ENCODE measurements at places on chromosomes 6 and 20.

DNA sequence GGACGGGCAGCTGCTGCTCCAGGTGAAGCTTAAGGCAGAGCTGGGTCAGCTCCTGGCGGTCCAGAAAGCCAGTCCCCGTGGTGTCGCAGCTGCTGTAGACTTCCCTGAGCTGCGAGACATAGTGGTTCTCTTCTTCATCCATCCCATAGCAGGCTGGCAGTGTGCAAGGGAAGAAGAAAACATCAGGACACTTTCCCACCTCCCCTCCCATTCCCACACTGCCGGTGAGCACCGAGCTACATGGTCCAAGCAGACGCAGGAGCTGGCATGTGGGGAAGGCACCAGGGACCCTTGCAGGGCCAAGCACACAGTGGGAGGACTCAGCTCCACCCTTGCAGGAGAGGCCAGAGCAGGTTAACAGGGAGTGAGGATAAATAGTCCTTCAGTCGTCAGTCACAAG is 58.9 kb downstream of the NINL start:
- no peak for DNase-seq

DNA sequence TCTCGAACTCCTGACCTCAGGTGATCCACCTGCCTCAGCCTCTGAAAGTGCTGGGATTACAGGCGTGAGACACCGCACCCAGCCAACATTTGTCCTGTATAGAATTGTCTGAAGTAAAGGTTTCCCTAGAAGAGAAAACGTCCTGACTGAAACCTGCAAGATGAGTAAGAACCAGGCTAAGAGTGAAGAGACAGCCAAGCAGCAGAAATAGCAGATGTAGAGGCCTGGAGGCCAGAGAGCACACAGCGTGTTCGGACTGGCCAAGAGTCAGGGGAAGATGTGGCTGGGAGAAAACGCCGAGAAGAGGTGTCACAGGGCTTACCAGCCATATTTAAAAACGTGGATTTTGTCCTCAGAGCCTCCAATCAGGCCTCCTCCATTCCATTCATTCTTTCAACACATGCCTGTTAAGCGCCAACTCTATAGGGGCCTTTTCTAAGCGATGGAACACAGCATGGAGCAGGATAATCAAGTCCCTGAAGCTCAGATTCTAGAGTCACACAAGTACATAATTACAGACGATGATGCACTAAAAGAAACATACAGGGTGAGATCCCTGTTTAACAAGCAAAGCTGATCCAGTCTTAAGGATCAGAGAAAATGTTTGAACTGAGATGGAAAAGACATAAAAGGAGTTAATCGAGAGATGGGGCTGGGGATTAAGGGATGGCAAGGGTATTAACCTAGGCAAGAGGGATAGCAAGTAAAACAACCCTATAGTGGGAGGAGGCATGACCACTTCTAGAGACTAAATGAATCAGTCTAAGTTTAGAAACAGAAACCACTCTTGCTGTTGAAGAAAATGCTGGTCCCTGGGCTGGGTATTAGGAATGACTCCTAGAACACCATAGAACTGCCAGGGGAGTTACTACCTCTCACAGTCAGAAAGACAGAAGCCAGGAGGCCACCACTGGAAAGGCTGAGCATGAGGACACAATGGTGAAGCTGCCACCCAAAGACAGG is 4.8 kb downstream of the ZCCHC3 start:
- no peak for DNase-seq

DNA sequence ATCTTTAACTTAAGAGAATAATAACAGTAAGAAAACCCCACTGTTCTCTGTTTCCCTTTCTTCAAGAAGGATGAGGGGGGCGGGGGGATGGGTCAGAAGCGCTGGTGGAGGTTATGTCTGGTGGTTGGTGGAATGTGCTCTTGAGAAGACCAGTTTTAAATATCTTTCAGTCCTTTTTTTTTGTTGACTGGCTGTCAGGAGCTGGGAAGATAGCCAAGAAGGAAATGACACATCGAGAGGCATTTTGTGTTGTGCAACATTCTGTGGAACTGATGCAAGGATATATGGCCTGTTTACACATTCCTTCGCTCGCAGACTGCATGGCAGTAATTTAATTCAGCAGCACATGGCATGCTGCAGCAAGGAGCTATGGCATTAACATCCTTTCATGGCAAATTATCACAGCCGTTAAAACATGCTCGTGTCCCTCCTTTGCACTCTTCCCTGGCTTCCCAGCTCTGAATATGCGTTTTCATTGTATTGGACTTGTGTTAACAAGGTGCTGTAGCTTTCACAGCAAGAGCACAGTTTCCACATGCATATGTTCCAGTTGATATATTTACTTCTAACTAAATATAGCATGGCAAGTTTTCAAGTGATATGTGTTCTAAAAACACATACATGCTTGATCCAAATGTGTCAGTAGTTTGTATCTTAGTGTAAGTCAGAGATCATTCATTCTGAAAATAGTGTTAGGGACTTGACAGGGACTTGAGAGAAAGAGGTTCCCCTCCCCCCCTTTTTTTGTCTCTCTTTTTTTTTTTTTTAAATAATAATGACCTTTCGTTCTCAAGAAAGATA is 68.2 kb upstream of the SUPT3H start:
- no peak for DNase-seq

DNA sequence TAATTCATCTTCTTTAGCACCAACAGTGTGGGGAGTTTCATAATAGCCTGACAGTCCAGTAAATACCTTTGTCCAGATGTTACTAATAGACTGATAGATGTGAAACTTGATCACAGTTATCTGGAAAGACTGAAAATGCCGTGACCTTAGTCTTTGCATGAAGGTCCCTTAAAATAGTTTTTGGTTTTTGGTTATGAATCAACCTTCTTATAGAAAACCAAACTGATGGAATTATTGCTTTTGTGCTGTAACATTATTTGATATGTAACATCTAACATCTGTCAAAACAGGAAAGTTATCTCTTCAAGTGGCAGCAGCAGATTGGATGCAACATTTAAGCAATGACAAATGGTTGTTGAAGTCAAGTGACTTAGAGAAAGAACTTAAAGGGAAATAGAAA is 190.4 kb downstream of the DOK5 start:
- no peak for DNase-seq

DNA sequence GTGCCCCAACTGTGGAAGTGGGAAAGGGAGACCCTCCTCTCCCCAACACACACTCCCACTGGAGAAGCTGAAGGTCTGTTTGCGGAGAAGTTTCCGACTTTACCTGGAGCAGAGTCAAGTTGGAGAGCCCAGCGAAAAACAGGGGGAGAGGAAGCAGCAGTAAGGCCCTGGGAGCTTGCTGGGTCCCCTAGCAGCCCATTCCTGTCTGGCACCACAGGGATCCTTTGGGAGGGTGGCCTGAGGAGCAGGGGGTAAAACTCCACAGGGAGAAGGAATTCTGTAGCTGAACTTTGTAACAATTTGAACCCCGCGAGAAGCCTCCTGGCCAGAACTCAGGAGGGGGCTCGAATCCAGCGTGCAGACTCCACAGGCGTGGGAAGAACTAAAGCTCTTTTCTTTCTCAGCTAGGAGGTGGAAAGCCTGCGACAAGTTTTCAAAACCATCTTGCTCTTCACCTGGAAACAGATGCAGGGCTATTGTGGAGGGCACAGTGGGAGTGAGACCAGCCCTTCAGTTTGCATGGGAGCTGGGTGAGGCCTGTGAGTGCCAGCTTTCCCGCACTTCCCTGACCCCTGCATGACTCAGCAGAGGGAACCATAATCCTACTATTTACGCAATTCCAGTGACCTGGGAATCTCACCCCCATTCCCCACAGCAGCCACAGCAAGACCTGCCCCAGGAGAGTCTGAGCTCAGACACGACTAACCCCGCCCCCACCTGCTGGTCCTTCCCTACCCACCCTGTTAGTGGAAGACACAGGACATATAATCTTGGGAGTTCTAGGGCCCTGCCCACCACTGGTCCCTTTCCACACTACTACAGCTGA is 25.8 kb downstream of the SERPINB9 start:
- no peak for DNase-seq

GRCh38 chr6:20789162-20789561 is 254.9 kb downstream of the CDKAL1 start:
- DNase-seq = no peak

- DNase-seq = no peak
These were observed 7.2 kb upstream of the FAM50B start for GRCh38 chr6:3841711-3842565.

DNA sequence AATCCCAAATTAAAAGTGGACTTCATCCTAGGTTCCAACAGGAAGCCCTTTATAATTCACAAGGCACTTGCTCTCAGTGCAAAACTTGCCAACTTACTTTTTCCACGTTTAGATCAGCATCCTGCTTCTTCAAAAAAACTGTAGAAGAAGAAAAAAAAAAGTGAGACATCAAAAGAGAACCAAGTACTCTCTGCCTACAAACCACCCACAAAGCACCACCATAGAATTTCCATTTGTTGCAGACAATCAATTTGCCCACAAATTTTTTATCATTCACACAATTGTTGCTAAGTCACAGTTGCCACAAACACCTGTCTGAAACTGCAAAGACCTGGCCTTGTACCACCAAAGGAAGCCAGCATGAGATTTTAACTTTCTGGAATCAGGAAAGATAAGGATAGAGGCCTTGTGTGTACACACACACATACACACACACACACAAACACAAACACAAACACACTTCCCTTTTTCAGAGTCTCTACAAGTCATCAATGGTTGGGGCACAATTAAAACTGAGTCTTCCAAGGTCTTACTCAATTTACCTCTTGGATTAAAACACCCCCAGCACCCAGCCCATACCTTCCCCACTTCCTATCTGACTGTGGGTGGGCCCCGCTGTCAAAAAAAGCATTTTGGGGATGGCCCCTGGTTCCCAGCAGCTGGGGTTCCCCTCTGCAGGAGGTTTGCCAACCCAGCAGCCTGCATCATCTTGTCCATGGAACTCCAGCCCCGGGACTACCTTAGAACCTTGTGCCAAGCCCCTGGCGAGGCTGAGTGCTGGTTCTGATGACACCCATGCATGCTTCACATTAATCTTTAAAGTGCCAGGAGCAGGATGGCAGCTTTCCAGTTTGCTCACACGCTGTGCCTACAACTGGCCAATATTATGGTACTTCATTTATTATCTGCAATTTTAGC is 26.5 kb downstream of the FYN start:
- no peak for DNase-seq

DNA sequence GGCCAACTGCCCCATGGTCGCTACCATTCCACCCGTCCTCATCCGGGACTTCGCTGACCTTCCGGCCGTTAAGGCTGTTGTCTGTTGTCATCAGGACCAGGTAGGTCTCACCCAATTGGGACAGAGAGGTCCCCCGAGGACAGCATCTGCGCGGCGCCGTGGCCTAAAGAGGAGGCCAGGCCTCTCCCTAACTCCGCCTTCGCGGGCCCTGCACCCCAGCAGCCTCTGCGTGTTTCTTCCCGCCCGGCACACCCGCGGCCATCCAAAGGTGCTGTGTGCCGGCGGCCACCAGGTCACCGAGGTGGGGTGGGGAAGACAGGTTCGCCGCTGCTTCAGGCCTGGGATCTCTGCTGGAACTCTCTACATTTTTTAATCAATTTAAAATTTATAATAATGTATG is 9.0 kb downstream of the OR2W1 start:
- no peak for DNase-seq

- DNase-seq = no peak
These were observed 238.4 kb upstream of the OPRM1 start for GRCh38 chr6:153800580-153801188.

GRCh38 chr6:159201336-159201735 is 32.1 kb downstream of the FNDC1 start:
- DNase-seq = no peak

GRCh38 chr20:2327620-2328555 is 32.1 kb downstream of the TGM3 start:
- DNase-seq = no peak

DNA sequence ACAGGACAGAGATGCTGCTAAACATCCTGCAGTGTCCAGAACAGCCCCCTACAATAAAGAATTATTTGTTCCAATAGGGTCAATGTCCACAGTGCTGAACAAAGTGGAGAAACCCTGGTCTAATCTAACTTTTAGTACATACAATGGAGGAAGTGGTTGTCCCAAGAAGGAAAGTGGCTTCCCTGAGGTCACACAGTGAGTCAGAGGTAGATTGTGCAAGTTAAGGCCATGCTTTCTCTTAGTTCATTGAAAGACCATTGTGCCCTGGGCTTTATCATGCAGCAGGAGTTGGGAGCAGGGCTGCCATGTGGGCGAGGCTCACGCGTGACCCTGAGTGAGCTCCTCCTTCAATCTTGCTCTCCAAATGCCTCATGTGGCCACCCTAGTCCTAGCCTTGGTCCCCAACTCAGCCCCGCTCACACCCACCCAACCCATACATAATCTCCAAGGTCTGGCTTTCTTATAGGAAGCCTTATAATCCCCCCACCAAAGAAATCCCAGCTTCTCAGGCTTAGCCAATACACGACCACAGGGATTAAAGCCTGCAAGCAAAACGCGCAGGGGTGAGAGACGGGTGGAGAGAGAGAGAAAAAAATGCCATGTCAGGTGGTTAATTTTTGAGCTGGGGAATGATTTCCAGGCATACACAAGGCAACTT is 19.9 kb downstream of the SLC13A3 start:
- DNase-seq = no peak

GRCh38 chr20:7687065-7687464 is 253.2 kb downstream of the HAO1 start:
- no peak for DNase-seq

DNA sequence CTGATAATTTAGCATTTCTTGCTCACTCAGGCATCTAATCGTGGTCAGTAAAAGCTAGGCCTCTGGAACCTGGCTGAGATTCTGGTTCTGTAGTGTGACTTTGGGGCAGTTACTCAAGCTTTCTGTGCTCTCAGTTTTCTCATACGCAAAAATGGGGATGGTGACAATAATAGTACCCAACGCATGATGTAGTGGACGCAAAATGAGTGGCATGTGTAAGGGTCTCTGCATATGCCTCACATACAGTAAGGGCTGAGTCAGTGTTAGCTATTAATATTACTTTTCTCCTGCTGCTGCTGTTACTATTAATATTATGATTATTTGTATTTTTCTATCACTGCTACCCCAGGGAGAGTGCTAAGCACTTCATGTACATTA is 686 bp downstream of the GINS1 start:
- DNase-seq = no peak

DNA sequence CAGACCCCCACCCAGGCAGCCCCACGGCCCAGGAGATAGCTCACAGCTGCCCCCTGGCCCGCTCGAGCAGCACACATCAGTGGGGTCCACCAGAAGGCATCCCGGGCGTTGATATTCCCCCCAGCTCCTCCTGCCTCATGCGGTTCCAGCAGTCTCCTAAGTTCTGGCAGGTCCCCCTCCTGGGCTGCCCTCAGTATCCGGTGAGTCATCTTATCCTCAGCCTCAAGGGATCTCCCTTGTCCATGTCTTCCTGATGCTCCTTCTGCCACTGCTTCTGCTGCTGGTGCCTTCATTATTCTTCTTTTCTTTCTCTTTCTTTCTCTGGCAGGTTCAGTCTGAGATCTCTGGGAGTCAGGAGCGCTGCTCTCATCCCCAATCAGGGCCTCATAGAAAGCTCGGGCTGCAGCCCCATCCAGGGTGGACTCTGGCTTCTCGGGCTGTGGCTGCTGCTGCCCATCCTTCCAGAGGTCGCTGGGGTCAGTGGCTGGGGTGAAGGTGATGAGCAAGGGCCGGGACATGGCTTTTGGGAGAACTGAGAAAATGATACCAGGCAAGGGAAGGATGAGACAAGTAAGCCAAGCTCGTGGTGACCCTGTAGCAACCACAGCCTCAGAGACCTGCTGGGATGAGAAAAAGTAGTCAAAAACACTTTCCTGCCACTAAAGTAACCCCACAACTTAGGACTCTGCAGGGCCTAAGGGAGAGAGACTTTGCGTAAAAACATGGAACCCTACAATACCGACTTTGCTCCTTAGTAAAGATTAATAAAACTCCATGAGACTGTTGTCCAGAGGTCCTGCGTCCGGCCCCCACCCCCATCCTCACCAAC is 622 bp downstream of the GPANK1 start:
- no peak for DNase-seq

GRCh38 chr6:168126566-168127383 is 47.8 kb upstream of the FRMD1 start:
- no peak for DNase-seq
